Transverse colon (tissue), 4 donors: ENCODE measurements at places on chromosomes 16 and 17.

DNA sequence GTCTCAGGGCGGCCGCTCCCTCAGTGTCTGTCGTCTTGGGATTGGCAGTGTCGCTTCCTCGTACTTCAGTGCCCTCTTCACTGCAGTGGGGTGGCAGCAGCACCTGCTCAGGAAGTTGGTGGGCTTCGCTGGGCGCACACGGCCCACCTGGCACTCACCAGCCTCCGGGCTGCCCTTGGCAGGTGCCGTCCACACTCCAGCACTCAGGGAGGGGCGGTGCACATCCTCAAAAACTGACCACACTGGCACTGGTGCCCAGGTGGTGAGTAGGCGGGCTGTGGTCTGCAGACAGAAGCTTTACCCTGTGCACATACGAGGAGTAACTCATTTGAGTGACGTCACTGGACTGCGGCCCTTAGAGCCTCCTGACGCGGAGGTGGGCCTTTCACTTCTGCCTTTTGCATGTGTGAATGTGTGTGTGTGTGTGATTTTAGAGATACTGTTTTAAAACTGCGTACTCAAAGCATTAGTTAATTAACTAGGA, 94.6 kb downstream of the BANP start:
- peak; percentile 82 for DNase-seq

DNA sequence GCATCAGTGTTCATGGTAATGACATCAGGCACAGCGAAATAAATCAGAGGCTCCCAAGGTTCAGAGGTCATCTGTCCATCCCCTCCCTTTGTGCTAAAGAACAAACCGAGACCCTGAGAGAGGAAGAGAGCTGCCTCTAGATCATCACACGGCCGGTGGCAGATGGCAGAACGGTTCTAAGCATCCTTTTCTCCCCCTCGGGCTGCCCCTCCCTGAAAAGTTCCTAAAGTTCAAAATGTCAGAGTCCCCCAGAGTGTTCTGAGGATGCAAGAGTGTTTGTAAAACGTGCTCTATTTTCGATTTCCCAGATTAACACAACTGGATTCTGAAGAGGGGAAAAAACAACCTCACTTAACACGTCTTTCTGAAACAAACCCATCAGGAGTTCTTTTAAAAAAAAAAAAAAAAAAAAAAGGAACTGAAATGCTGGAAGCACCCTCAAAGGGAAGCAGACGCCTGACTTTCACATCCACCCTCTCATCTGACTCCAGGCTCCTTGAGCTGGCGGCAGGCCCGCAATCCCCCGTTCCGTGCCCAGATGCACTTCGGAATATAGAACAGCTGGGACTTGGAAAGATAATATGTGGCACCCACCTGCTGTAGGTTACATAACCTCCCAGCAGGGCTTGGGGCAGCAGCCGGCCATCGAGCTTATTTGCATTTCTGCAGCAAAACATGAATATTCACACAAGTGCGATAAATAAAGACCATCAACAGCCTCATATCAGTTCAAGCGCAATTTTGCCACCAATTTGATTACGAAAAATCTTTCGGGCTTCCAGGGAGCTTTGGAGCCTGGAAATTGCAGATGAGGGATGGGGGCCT, 115.5 kb upstream of the SMURF2 start:
- DNase-seq = peak; percentile 54

- no peak for DNase-seq
Measured at GRCh38 chr16:2478279-2478678, 3.4 kb downstream of the TBC1D24 start.

- no peak for DNase-seq
Measured at GRCh38 chr17:44310609-44311376, 2.4 kb downstream of the RUNDC3A start.

DNA sequence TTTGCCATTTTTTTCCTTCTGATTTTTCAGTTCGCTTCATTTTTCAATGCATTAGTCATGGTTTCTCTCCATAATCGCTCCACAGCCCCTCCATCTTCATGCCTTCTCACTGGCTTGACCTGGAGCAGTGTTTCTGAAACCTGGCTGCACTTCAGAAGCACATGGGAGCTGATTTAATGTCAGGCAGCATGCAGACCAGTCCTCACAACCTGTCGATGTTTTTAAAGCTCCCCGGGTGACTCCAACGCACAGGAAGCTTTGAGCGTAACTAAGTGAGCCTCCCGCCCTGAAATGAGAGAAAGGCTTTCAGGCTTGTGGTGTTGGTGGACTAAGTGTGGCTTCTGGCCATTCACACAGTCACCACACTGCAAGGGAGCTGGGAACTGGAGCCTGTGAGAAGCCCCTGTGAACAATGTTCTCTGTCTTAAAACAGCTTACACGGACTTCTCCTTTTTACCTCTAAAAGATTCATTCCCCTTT, 16.8 kb upstream of the DRG2 start:
- DNase-seq = no peak

- DNase-seq = no peak
Measured at GRCh38 chr17:70318051-70318450, 148.7 kb downstream of the KCNJ2 start.

DNA sequence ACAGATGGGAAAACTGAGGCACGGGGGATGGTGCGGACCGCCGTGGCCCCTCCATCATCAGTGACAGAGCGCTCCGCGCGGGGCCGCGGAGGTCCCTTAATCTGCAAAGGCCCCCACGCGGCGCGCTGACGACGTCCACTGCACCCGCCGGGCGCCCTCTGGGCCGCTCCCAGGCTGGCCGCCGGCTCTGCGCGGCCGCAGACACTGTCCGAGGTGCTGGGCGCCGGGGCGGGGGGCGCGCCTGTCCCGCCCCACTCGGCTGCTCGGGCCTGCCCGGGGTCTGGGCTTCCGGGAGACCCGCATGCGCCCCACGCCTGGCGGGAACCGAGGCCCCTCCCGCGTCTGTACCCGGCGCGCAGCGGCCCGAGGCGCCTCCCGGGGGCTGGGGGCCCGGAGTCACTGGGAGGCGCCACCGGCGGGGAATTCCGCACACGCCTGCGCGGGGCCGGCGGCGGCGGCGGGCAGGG, 550 bp upstream of the RNF213 start:
- peak; percentile 73 for DNase-seq

- DNase-seq = peak; percentile 56
Measured at GRCh38 chr16:22614271-22614947, 103.7 kb downstream of the NPIPB5 start.

DNA sequence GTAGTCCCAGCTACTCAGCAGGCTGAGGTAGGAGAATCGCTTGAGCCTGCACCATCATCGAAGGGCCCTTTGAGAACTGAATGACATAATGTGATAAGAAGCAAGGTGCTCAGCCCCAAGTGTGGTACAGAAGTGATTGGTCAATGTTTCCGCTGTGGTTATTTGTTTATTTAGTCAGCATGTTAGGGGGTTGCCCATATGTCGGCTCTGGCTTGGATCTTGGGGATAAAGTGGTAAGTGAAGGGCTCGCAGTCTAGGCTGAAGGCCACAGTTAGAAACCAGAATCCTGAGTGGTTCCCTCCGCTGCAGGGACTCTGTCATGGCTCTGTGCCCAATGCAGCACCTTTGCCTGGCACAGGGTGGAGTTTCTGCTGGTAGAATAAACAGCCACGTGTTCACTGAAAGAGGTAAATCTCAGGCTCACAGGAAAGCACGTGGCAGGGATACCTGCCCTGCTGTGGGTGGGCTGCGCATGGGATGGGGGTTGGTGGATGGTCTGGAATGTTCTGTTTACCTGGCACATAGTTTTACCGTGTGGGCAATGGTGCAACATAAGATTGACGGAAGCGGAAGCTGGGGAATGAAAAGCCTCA, 35.4 kb downstream of the SYT17 start:
- no peak for DNase-seq

DNA sequence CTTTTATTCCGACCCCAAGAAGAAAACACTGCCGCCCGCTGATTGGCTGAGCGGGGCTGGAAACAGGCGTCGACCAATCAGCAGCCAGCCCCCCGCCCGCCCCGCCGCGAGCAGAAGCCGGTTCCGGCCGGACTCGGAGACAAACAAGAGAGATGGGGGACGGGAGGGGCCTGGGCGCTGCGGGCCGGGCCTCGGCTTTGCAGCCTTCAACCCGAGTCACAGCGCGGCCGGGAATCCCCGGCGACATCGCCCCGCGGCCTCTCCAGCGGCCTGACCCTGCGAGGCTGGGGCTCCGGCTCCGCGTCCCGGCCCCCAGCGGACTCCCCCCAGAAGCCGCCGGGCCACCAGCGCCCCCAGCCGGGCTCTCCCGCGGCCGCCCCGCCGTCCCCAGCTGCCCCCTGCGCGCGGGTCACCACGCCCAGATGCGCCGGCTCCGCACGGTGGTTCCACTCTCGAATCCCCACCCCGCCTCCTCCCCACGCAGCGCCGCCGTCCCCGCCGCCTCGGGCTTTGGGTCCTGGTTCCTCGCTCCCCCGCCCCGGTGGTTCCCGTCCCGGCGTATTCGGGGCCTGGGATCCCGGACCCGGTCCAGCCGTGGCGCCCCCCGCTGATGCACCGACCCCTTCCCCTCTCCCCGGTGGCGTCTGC, 346 bp upstream of the SLC43A2 start:
- DNase-seq = peak; percentile 95

GRCh38 chr16:56013962-56014552, 138.9 kb upstream of the CES5A start:
- DNase-seq = peak; percentile 8

DNA sequence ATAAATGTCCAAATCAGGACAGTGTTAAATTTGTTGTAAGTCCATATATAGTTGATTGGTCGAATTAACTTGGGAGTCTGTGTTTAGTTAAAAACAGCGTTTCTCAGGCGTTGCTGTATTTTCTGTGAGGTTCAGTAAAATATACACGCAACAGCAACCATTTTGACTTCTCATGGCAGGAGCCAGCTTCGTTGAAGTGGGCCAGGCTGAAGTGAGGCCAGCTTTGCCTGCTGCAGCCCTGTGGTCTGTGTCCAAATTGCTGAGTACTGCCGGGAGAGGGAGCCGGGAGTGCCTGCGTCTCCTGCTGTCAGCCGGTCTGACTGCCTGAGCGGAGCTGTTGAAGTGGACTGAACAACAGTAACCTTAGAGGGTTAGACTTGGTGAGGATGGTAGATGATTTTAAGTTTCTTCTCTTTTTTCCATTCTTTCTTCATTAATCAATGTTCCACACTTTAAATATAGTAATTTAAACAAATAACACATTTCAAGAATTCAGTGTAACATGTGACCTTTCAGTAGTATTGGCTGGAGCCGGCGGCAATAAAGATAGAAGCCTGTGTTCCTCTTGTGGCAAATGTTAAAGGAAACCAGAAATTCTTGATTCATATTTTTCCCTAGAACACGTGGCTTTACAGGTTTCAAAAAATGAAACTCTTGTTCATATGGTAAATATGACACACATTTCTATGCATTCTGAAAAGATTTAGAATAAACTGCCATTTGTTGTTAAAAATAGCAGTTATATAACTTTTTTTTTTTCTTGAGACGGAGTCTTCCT, 37.0 kb upstream of the ZNF750 start:
- DNase-seq = peak; percentile 78

DNA sequence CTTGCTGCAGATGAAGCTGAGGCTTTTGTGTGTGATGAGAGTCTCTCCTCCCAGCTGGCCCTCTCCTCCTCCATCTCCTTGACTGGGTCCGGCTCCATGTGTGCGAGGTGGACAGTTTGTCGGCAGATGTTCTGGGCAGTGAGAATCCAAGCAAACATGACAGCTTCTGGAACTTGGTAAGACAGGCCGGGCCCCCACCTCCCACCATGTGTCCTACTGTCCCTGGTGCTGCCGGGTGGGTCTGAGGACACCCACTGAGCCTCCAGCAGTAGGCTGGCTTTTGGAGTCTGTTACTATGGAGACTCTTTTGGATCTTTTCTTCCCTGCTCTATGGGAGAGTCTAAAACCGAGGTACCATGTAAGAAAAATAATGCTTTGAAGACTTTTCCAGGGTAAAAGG, 12.7 kb downstream of the NUP85 start:
- DNase-seq = no peak

DNA sequence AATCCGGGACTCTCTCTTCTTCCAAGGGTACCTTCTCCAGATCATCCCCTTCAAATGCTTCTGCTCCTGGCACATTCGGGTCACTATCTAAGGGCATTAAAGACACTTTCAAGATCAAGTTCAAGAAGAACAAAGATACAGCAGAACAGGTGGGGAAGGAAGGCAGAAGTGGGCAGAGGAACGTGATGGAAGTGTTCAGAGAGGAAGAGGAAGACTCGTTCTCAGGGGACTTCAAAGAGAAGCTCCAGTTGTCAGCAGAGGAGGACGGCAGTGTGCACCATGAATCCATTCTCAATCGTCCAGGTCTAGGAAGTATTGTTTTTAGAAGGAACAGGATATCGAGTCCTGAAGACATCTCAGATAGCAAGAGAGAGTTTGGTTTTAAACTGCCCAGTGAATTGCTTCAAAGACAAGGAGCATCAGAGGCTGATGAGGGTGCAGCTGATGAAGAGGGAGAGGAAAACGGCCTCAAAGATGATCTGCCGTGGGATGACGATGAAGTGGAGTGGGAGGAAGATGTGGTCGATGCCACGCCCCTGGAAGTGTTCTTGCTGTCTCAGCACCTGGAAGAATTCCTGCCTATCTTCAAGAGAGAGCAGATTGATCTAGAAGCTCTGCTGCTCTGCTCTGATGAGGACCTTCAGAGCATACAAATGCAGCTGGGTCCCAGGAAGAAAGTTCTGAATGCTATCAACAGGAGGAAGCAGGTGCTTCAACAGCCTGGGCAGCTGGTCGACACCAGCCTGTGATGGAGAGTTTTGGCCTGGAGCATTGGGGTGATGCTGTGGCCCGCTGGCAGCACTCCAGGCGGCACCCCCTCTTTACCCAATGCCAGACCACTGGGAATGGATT, 16.8 kb downstream of the ANKS4B start:
- no peak for DNase-seq

GRCh38 chr16:20873331-20873730, 26.8 kb downstream of the DCUN1D3 start:
- DNase-seq = no peak

DNA sequence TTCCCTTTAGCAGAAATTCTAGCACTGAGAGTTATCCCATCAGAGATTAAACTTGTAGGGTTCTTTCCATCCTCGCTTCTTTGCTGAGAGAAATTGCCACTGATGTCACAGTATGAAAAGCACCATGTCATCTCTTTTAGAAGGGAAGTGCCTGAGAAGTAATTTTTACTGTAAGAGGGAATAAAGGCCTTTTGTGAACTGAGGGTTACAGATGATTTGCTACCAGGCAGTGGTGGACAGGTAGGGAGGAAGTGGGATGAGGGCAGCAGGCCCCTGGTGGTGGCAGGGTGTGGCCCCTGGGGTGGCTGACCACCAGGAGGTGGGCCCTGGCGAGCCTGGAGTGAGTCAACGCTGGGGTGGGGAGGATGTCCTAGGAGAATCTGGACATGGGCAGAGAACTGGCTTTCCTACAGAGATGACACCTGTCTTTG, 6.4 kb upstream of the MILR1 start:
- DNase-seq = no peak
